Stimulated activated CD4-positive, alpha-beta T cell treated with anti-CD3 and anti-CD28 coated beads, TNF-alpha, amount 100 ng/mL, for 1 hour (primary cell): ENCODE measurements at places on chromosomes 4 and X.

- DNase-seq = no peak
Measured at GRCh38 chr4:177450426-177451107, 8.3 kb upstream of the AGA start.

GRCh38 chrX:13927175-13927574 is 102.5 kb downstream of the GEMIN8 start:
- no peak for DNase-seq

DNA sequence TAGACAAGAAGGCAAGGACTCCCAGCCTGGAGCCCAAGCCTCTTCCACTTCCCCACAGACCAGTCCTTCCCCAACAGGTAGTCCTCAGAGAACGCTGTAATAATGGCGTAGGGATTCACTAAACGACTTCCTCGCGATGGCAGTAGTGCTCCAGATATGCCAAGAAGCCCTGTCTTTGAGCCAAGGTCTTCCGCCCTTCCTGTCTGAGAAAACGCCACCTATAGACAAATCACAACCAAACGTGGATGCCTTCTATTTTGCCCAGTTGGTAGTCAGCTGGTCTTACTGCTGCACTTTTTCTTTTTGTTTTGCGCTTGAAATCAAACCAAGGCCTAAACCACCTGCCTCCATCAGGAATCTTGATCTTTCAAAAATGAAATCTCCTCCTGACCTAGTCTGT is 203.3 kb downstream of the OR13H1 start:
- DNase-seq = no peak

DNA sequence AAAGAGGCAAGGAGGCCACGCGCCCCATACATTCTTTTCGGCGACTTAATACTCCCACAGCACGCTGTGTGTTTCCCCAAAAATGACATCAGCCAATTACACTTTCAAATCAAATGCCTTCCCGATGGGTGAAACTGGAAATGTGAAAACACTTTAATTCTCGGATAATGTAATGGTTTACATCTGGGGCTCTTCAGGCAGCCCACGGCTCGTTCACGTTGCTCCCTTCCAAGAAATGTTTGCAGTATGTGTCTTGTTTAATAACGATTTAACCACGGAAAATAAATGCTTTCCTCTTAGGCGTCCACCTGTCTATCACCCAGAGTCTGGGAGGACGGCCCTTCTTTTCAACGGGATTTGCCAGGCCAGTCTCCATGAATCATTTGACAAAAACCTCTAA is 272.5 kb downstream of the SHOX start:
- no peak for DNase-seq

- DNase-seq = no peak
Measured at GRCh38 chrX:29143756-29144155, 556.5 kb downstream of the IL1RAPL1 start.

DNA sequence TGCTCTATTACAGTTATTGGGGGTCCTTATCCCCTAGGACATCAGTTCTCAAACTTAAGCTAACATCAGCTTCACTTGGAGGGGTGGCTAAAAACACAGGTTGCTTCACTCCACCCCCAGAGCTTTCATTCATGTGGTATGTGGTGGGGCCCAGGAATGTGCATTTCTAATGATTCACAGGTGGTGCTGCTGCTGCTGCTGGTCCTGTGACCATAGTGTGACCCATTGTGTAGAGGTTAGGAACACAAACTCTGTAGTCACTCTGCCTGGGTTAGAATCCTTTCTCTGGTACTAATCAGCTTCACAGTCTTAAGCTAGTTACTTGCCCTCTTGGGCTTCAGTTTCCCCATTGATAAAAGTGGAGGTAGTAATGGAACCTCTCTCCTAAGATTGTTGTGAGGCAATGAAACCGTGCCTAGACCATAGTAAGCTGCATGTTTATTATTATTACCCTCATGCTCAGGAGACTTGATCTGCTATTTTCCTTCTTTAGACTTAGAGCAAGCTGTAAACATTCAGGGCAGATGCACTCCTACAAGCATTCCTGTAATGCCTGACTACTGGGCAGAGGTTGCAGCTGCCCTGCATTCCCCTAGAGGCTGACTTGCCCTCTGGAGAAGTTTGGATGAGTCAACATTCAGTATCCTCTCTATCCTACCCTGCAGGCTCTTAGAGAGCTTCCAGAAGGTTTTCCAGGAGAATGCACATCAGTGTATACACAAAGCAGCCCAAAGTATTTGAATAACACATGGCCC is 94.1 kb upstream of the ACSL4 start:
- DNase-seq = no peak

DNA sequence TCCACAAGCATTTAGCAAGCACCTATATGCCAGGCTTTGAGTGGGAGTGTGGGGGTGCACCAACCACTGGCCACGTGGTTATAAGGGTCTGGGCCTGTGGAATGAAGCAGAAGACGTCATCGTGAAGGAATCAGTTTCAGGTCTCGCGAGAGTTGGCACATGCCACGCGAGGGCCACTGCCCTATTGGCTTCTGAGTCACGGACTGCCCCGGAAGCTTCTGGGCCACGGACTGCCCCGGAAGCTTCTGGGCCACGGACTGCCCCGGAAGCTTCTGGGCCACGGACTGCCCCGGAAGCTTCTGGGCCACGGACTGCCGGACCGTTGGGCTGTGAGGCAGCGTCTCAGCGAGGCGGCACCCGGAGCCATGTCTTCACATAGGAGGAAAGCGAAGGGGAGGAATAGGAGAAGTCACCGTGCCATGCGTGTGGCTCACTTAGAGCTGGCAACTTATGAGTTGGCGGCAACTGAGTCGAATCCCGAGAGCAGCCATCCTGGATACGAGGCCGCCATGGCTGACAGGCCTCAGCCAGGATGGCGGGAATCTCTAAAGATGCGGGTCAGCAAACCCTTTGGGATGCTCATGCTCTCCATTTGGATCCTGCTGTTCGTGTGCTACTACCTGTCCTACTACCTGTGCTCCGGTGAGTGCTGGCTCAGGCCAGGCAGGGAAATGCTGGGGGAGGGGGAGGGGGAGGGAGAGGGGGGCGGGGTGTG is at the start of gene FMR1NB:
TSS of gene FMR1NB (plus strand) at position 300 of the 715 bp plus-strand sequence. CDS start at position 366, 66 bp downstream.
- no peak for DNase-seq

- DNase-seq = no peak
Measured at GRCh38 chrX:6228720-6229119, at the start of gene NLGN4X. Gene NLGN4X, minus strand, starts transcription at chrX:6228867. Its CDS starts 77,401 bp downstream, at chrX:6151466.

DNA sequence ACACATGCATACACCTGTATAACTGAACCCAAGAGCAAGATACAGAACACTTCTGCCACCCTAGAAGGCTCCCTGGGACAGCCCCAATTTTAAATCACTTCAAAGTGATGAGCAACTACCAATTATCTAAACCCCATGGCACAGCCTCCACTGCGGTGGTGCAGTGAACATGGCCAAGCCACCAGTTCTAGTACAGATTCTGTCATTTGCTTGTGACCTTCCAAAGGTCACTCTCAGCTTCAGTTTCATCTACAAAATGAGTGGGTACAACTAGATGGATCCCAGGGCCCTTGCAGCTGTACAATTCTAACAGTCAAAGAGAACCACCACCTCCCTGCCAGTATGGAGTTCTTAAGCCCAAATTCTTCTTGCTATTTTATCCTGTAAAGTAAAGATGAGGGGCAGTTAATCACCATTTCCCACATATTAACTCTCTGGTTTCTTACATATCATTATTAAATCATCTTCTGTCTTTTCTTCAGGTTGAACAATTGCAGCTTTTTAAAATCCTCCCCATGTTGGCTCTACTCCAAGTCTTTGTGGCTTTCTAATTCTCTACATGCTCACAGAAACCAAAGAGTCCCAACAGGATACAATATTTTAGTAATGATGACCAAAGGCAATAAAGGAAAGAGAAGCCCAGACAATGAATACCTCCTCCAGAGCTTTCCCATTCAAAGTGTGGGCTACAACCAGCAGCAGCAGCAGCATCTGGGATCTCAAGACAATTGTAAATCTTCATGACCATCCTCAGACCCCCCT is 39.0 kb upstream of the GPM6B start:
- DNase-seq = no peak

GRCh38 chr4:88981556-88981955 is 75.4 kb downstream of the FAM13A start:
- no peak for DNase-seq

DNA sequence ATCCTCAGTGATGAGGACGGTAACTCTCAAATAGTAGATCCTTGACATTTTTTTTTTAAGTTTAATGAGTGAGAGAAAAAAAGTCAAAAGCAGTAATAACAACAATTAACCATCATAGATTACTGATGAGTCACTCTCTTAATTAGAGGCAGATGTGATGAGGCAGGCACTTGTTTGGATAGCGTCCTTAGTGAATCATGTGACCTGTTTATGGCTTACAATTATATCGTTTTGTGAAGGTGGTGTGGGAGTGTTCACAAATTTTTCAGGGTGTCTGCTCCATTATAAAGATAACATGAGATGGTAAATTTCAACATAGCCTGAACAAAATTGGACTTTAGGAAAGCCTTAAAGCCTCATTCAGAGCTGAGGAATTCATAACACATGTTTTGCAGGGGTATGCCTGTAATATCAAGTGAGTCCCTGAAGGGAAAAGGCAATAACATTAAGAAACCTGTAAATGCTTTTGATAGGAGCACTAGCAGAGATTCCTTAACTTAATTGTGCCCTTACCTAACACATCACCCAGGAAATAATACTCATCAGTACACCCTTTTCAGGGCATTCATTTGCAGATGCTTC is 51.9 kb upstream of the XIAP start:
- no peak for DNase-seq

DNA sequence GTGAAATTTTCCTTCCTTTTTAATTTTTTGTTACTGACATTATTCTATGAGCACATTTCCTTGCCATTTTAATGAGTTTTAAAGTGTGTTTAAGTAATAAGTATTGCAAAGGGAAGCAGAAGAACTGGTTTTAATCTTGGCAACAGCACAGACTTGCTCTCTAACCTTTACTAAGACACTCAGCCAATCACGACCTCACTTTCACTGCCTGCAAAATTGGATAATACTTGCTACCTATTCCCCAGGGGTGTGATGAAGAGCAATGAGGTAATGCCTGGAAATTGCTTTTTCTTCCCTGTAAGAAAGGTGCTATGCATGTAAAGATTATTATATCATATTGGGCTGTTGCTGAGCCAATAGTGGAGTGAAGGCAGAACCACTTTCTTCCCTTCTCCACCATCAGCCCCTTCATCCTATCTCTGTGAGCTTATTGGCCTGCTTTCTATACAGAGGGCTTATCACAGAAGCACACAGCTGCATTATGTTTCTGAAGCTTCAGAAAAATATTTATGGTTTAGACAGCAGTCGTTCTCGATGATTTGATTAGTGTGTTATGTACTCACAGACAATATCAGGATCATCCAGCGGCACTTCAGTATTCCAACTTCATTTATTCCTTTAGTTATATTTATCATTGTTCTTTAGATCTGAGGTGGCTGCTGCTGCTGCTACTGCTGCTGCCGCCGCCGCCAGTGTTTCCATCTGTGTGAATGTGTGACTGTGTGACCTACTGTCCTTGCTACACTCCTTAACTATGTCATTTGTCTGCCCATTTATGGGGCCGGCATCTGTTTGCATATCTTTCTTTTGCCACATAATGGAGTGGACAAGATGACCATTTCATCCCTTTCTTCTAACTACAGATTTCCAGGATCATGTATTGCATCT is 255.1 kb downstream of the C4orf33 start:
- DNase-seq = no peak

DNA sequence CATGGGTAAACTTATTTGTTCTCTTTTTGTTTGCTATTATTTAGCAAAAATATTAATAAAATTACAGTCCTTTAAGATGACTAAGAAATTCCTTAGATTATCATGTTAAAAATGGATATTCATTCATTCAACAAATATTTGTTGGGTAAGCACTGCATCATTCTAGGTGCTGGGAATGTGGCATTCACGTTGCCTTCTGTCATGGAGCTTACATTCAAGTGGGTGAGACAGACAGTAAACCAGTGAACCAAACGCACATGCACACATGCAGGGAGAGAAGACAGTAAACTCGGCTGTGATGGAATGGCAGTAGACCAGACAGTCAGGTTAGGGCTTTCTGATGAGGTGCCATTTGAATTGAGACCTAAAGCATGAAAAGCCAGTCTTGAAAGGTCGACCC is 91.8 kb downstream of the STOX2 start:
- no peak for DNase-seq

GRCh38 chrX:43878906-43879526 is 3.2 kb downstream of the MAOB start:
- DNase-seq = no peak

DNA sequence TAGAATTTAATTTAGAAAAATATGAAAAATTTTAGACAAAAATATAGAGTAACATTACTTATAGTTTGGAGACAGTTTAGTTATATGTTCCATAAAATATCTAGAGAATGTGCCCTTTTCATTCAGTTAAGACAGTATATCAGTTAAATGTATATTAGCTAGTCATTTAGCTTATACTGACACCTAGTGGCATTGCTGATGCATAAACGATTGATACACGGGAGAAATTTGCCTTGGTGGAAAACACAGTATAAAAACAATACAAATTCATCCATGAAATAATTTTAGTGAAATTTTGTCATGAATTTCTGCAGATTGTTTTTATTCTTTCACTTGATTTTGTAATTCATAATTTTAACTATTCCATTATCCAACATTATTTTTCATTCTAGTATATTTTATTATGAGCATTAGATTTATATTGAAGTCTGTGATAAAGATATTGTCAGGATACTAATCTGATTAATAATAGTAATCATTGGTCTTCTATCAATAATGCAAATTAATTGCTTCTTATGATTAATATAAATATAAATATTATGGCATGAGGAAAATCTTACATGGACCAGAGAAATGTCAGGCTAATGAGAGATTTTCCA is 219.0 kb downstream of the TLL1 start:
- no peak for DNase-seq

DNA sequence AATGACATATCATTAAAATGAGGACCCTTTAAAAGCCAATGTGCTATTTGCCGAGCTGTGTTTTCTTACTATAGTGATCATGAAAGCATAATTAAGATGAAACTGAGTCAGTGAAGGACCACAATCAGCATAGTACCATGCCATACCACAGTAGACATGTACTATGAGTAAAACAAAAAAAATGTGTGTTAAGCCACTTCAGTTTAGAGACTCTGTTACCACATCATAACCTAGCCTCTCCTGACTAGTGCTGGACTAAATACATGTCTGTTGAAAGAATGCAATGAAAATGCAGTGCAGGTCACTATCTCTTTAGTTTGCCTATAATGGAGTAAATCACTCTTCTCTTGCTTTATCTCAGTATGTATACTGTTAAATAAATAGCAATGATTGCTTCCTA is 12.3 kb upstream of the DDX53 start:
- DNase-seq = no peak

GRCh38 chrX:153485396-153486080 is 9.2 kb upstream of the BGN start:
- DNase-seq = no peak

GRCh38 chr4:160044693-160045092 is 941.8 kb downstream of the RAPGEF2 start:
- DNase-seq = no peak

DNA sequence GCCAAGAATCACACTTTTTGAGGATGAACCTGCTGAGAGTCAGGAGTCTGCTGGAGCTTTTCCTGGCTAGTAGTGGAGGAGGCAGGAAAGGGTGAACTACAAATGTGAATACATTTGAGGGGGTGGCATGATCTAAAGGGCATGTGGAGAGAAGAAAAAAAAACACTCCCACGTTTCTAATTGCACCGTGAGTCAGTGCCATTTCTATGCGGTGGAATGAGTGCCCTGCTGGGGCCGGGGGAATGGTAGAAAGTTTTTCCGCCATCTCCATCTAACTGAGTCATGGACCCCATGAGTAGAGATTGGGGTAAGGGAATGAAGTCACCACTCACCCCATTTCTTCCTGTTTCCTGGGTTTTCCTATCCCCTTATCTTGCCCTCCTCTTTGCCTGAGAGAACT is 19.8 kb downstream of the BEX3 start:
- DNase-seq = no peak

GRCh38 chr4:88033309-88033708 is 25.9 kb downstream of the PKD2 start:
- DNase-seq = no peak
